NCI-H82 (cell line): ENCODE measurements at places on chromosomes 16 and 17.

GRCh38 chr17:8719291-8720246 lies 25.1 kb downstream of the CCDC42 start:
- DNase-seq, result no peak

GRCh38 chr16:50666658-50667496 lies 14.2 kb downstream of the SNX20 start:
- no peak for DNase-seq

GRCh38 chr16:69120096-69120664 lies 12.2 kb downstream of the CHTF8 start:
- DNase-seq, result no peak

- no peak for DNase-seq
Measured at GRCh38 chr16:22317001-22317530, 19.9 kb downstream of the POLR3E start.

DNA sequence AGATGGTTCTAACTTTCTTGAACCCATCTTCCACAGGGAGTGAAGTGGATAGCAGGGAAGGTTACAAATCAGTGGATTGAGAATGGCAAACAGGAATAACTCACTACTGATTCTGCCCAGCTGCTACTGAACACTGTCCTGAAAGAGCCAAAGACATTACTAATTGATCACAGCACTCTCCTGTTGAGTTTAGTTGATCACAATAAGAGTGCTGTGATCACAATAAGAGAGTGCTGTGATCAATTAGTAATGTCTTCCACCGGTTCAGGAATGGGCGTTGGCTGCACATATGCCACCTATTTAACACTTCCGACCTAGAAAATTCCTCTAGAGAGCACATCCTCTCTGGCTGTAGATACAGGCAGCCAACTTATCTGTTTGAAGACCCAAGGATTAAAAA lies 11.4 kb downstream of the CFAP97D1 start:
- peak; percentile 97 for DNase-seq

DNA sequence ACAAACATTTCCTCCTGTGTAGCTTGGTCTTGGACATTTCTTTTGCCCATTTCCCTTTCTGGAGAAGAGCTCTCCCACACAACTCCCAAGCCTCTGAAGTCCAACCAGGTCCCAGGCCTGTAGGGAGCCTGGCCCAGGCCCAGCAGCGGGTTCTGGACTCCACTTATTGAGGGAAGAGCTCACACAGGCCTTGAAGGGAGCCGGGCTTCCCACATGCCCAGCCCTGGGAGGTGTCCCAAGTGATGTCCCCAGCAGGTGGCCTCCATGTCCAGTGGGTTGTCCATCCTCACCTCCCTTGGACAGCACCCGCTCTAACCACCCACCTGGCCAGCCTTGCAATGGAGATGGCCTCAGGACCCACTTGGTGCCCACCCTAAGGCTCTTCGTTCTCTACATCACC lies 5.9 kb upstream of the EPX start:
- no peak for DNase-seq

DNA sequence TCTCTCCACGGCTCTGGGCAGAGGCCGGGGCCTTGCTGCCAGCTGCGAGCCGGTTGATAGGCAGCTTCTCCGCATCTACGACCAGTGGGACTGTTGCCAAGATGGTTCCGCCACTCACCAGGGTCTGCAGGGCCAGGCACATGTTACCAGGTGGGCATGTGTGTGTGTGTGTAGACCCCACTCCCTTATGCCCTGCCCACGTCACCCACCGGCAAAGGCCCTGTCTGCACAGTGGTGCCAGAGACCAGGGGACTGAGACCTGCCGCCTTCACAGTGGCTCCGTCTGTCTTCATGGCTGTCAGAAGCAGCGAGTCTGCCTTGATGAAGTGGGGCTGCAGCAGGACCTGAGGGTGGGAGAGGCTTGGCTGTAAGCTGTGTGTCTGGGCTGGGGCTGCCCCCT lies 17.7 kb downstream of the SREBF1 start:
- DNase-seq, result no peak
